ENCODE measurements at places on chromosomes 12 and 14.

DNA sequence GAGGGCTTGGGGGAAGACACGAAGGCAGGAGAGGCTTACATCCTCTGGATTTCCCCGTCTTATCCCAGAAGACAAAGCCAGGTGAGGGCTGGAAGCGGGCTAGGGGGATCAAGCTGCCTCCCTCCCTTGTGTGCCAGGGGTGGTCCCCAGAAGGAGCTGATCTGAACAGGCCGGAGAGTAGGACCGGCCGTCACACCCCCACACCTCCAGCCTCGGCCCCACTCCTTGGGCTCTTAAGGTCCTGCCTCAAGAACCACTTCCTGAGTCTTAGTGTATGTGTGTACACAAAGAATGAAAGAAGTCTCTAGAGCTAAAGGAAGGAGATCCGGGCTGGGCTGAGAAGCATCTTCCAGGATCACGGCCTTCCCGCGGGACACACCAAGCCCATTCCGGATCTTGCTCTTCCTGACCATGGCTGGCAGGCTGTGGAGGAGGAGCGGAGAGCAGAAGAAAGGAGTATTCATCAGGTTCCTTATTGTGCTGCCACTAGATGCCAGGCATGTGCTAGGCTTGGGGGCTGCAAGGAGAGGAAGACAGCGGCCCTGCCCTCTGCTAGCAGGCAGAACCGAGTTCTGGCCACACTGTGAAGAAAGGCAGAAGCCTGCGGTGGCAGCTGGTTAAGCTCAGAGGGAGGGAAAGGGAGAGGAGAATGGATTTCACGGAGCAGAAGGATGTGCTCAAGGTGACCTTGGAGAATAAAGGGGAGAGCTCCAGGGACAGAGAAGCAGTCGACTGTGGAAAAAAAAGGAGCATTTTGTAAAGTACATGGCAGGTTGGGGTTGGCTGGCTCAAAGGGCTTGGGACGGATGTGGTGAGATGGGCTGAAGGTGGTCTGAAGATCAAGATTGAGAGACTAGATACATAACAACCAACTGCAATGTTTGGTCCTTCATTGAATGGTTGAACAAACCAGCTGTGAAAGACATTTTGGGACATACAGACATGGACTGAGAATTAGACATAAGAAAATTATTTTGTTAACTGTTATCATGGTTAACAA, 1.3 kb upstream of the CD63 start:
- DNase-seq, result no peak

DNA sequence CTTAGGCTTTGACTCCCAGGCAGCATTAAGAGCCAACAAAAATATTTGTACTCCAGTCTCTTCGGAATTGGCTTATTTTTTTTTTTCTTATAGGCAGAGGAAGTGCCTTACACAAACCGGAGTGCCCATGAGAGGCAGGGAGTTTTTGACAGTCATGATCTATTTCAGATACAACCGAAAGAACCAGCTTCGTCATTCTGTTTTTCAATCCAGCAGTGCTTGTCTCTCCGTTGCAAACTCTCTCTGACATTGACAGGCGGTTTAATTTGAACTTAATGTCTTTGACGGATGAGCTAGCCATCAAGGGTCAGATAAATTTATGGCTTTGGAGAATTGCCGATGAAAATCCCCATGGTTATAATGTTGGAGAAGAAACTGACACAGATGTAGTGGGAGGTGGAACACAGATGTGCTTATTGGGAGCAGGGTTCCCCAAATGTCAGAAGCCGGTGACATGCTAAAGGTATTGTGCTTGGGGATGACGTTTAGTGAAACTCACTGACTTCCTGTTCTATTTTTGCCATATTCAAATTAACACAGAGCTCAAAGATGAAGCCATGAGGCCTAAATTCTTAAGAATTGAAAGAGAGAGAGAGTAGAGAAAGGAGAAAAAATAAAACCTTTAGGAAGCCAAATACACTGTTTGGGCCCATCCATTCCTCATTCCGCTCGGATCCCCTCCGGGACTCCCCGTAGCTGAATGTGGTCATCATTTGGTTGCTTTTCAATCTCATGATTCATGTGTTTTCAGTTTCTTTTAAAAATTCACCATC, 59.7 kb downstream of the PLXNC1 start:
- no peak for DNase-seq

DNA sequence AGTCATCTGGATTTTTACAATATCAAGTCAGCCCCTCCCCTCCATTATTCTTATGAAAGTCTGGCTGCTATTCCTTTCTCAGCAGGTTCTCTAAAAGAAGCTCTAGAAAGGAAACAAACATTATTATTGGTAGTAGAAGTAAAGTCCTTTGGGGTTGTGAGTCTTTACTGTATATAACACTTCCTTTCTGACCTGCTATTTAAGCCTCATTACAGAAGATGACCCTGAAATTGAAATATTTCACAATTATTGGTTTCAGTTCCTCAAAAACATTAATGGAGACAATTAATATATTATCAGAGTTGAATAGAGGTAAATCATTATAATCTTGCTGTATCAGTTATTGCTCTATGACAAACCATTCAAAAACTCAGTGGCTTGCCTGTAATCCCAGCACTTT, 19.3 kb downstream of the PLEKHA5 start:
- DNase-seq, result no peak

DNA sequence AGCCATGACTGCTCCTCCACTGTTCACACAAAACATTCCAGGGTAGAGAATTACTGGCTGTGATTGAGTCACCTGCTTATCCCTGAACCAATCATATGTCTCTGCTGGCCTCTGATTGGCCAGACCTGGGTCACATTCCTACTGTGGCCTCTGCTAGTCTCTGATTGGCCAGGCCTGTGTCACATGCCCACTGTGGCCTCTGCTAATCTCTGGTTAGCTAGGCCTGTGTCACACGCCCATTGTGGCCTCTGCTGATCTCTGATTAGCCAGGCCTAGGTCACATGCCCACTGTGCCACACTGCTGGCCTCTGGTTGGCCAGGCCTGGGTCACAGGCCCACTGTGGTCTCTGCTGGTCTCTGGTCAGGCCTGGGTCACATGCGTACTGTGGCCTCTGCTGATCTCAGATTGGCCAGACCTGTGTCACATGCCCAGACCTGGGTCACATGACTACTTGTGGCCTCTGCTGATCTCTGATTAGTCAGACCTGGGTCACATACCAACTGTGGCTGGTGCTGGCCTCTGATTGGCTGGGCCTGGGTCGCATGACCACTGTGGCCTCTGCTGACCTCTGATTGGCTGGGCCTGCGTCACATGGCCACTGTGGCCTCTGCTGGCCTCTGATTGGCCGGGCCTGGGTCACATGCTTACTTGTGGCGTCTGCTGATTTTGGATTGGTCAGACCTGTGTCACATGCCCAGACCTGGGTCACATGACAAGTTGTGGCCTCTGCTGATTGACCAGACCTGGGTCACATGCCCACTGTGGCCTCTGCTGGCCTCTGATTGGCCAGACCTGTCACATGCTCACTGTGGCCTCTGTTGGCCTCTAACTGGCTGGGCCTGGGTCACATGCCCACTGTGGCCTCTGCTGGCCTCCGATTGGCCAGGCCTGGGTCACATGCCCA, 251.6 kb downstream of the SLC15A4 start:
- no peak for DNase-seq

DNA sequence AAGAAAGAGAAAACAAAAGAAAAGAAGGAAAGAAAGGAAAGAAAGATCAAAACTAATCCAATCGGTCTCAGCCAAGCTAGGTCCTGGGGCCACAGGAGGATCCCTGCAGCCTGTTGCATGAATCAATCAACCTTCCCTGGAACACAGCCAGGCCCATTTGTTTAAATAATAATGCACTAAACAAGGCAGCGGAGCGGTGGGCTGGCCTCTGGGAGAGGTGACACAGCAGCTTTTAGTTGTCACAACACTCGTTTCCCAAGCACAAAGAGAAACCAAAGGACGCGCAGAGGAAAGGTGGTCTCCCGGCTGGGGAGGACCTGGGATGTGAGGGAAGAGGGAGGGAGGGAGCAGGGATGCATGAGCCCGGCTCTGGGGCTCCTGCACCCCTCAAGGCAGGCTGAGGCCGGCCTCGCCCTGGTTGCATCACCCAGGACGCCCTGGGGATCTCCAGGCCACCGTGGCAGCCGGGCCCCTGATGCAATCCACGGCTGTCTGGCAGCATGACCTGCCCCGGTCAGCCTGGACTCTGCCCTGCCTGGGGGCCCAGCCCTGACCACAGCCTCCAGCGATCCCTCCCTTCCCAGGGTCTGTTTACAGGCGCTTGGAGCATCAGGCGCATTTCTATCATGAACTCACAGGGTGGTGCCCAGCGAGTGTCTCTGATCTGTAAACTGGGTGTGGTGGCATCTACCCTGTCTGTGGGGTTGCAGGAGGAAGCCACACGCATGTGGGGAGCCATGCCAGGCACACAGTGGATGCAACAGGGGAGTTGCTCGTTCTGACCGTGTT, 32.5 kb downstream of the MMP17 start:
- DNase-seq, result no peak

GRCh38 chr14:90693413-90693812, 122.8 kb downstream of the TTC7B start:
- no peak for DNase-seq

DNA sequence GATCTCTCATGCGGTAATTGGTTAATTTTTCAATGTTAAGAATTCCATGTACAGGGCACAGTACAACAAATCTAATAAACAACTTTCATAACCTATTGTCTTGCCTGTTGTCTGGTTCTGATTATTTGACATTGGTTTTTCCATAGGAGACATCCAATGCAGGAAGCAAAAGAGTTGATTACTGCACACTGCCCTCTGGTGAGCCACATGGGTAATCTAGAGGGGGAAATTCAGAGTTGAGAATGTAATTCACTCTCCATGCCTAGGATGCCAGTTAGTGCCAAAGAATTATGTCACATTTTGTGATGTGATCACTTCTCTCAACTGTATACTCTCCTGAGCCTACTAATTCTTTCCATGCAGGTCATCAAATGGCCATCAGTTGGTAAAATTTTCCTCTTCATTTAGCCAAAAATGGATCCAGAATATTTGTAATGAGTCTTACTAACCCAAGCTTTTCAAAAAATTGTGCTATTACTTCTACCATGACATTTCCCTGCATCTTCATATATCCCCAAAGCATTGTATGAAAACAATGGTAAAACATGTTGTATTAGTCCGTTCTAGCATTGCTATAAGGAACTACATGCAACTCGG, 17.7 kb upstream of the CCDC91 start:
- DNase-seq, result peak; percentile 14

DNA sequence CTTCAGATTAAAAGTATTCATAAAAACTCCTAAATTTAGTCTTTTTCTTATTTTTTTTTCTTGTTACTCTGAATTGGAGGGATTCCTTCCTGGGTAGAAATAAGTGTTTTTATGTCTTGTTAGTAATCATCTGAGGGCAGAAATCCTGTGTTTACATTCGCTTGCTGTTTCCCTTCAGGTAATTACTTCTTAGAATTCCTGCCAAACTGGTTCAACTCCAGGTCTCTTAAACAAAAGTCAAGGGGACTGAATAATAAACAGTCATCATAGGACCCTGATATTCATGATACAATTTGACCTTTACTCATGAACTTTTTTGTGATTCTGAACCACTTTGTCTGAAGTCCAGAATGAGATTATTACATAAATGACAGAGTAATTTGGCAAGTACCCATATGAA, 843.9 kb downstream of the FLRT2 start:
- no peak for DNase-seq

DNA sequence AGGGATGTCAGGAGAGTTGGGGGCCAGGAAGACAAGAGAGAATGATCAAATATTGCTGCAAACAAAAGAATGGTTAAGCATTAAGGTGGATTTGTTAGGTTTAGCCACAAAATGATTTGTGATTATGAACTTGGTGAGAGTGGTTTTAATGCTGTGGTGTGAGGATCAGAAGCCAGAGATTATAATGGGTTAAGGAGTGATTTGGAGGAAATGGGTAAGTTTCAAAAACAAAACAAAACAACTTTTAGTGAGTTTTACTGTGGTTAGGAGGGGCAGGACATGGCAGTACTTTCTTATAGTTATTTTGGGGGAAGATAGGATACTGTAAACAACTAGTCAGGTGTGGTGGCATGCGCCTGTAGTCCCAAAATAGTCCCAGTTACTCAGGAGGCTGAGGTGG, 24.0 kb downstream of the DIP2B start:
- DNase-seq, result no peak

DNA sequence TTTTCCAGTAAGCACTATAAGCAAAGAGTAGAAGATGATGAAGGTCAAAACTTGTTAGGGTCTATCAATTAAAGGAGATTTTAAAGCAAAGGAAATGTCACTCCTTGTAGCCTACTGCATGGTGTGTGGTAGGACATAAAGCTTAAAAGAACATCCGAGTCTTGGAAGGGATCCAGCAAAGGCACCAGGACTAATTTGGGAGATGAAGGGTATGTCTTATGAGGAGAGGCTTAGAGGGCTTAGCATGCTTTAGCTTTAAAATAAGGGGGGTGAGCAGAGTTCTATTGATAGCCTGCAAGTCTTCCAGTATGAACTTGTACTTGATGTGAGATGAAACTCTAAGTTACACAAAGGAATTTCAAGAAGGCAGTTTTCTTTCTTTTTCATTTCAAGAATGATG, 11.8 kb upstream of the MYBPC1 start:
- no peak for DNase-seq

- DNase-seq, result no peak
Measured at GRCh38 chr12:106020736-106021135, 118.0 kb downstream of the NUAK1 start.

DNA sequence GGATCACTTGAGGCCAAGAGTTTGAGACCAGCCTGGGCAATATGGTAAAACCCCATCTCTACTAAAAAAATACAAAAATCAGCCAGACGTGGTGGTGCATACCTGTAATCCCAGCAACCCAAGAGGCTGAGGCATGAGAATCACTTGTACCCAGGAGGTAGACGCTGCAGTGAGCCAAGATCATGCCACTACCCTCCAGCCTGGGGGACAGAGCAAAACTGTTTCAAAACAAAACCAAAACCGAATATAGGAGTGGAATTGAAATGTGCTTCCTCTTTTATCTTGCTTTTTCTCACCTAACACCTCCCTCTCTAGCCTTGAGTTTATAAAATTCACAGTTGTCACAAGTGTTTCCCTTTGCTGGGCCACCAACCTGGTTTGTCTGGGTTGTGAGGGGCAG, 181.9 kb downstream of the PAH start:
- DNase-seq, result no peak

- DNase-seq, result peak; percentile 17
Measured at GRCh38 chr12:112148031-112148513, 22.7 kb downstream of the TRAFD1 start.

GRCh38 chr12:63968673-63969072, 124.2 kb downstream of the SRGAP1 start:
- DNase-seq, result no peak

DNA sequence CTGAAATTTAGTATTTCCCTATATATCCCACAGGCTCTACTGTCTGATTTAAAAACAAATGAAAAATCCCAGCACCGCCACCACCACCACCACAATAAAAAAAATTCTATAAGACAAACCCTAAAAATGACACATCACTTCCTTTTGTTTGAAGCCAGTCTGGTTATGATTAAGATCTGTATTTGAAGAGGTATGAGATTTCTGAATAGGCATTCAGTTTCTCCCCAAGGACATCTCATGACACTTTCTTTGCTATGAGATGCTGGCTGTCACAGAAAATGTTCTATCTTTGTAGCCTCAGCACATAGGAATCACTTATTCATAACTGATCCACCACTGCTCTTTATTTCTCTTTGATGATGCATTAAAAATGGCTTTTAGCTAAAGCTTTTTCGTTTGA, 1071.0 kb downstream of the SLC6A15 start:
- DNase-seq, result no peak
